ENCODE measurements at places on chromosomes 3 and 15. TPM values are rescaled to one million over a fixed set of nuclear protein-coding genes. Genes with fewer than 3 reads are reported as not detected.

The AGBL1 gene
- total RNA-seq, result not detected

The GABRR3 gene
- not detected for total RNA-seq

The ALS2CL gene
- total RNA-seq, result 89.0 TPM

The IL5RA gene
- not detected for total RNA-seq

The GOLGA8J gene
- total RNA-seq, result not detected

The RTP1 gene
- not detected for total RNA-seq

The WHAMM gene
- 5.9 TPM for total RNA-seq

The STRIT1 gene
- total RNA-seq, result not detected

The PLCH1 gene
- total RNA-seq, result not detected

The BMF gene
- total RNA-seq, result 0.04 TPM

The PLSCR2 gene
- not detected for total RNA-seq

The RAB6B gene
- total RNA-seq, result 0.15 TPM

The HTR3E gene
- not detected for total RNA-seq

The DUOXA2 gene
- total RNA-seq, result not detected

The FGF7 gene
- total RNA-seq, result not detected

The LRRIQ4 gene
- total RNA-seq, result not detected

The SUCLG2 gene
- total RNA-seq, result 48.3 TPM

The NOX5 gene
- total RNA-seq, result 1.0 TPM

The PATL2 gene
- not detected for total RNA-seq

The CFAP20DC gene
- 10.0 TPM for total RNA-seq

The EFCC1 gene
- total RNA-seq, result not detected

The SAMD7 gene
- total RNA-seq, result not detected

The C3orf22 gene
- not detected for total RNA-seq

The HYAL1 gene
- 3.0 TPM for total RNA-seq

The GOLGA8G gene
- total RNA-seq, result not detected

The MRPS11 gene
- 44.8 TPM for total RNA-seq

The NR1I2 gene
- total RNA-seq, result 0.08 TPM
